Urothelium cell line (cell line): ENCODE measurements at places on chromosomes 6 and 20.

DNA sequence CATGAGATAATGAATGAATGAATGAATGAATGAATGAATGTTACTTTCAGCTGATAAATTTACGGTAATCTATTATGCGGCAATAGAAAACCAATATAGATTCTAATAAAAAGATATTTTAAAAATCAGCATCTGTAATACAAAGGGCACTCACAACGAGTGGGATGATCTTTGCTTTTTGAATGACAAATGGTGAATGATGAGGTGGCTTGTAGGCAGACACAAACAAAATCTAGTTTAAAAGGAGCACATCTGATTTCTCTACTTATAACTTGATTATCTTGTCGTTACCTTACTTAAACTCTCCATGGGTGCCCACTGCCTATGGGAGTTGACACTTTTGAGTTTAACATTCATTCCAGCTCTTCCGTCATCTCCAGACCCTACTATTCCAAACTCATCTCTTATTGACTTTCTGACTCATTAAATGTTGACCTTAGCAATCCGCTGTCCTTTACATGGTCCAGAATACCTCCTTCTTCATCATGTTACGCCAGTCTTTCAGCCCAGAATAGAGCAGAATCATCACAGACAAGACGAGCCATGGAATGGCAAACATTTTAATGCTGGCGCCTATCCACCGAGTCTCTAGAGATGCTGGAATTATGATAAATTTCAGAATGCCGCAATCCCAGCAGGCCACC is 41.3 kb downstream of the NHLRC1 start:
- no peak for DNase-seq

- peak; percentile 36 for DNase-seq
Measured at GRCh38 chr6:139290787-139291311, 949 bp downstream of the TXLNB start.

GRCh38 chr20:43691928-43692524 is 25.1 kb downstream of the MYBL2 start:
- peak; percentile 65 for DNase-seq

DNA sequence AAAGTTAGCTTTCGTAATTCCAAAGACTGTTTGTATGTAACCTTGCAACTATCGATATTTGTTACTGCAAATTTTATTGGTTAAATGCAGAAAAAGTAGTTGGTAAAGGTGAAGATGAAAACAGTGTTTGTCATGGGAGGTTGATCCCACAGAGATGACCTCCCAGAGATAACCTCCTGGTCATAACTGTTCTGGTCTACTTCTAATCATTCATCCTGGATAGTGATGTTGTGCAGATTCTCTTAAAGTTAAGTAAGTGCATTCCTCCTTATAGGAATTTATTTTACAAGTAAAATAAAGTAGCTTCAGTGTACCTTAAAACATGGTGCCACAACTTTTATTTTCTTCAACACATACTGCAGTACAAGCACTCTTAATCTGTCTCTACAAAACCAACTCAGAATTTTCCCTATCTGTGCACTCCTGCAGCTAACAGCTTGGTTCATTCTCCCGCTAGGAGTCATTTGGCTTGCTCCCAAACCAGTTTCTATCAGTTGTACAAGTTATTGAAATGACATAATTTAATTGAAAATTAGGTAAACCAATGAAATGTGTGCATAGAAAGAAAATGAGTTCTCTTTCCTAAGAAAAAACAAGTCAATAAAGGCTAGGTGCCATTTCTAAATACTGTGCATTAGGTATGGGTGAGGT is 19.2 kb downstream of the METTL24 start:
- DNase-seq, result no peak

DNA sequence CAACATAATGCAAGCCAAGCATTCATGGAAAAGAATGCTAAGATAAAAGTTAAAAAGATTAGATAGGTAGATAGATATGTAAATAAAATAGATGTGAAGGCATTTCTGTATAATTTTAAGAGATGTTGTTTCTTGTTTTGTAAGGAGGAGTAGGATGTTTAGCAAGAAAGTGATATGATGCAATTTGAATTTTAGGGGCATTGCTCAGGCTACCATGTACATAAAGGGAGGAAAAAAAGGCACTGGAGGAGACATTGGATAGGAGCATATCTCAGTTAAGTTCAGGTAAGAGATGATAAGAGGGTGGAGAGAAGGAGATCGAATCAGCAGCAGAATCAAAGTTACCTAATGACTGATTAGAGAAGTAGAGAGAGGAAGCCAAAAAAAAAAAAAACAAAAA is 194.7 kb downstream of the TENT5A start:
- DNase-seq, result no peak

GRCh38 chr6:112216662-112217551 is 37.5 kb downstream of the LAMA4 start:
- no peak for DNase-seq

GRCh38 chr6:128432394-128432793 is 88.0 kb downstream of the PTPRK start:
- DNase-seq, result peak; percentile 6

DNA sequence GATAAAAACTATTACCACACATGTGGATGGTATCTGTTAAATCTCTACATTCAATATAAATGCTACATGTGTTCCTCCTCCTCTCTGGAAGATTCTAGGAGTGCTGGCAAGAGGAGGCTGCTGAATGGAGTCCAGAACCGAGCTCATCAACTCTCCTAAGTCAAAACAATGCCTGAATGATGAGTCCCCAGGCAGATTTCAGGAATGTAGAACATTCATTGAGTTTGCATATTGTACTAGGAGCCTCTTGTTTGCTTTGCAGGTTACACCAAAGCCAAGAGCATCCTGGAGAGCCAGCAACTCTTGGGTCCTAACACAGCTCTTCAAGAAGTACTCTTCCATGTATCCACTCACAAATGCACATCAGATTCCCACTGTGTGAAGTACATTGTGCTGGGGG is 117.6 kb upstream of the UST start:
- DNase-seq, result no peak
